NCI-H774 (cell line): ENCODE measurements at places on chromosomes 2 and 18.

DNA sequence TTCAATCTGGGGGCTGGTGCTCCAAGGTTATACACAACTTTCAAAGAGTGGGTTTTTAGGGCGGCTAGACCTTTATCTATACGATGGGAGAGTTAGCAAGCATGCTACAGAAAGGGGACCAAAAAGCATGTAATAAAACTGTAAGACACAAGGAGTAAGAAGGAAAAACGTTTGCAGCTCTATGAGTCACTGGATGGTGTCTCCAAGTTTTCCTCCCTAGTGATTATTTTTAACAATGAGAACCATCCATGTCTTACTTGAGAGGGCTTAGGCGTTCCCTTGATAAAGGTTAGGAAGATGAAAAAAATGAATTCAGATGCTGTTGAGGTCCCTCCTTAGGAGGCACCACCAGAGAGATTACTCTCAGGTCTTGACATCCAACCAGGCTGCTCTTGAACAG, 75.9 kb downstream of the HRH4 start:
- DNase-seq = no peak

DNA sequence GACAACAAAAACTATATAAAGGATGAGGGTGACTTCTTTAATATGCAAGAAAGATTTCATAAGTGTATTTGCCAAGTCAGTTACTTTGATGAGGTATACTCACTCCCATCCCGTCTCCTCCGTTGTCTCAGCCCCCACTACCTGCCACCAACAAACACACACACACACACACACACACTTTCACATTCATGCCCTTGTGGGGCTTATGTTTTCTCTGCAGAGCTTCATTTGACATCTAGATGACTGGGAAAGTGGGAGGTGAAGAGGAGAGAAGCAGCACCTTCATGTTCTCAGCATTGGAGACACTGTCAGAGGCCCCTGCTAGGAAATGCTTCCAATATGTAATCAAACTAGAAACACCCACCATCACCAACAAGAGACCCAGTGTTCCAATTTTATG, 22.5 kb upstream of the TXNDC2 start:
- DNase-seq = no peak

- DNase-seq = no peak
Measured at GRCh38 chr2:13921245-13921644, 711.3 kb upstream of the LRATD1 start.

DNA sequence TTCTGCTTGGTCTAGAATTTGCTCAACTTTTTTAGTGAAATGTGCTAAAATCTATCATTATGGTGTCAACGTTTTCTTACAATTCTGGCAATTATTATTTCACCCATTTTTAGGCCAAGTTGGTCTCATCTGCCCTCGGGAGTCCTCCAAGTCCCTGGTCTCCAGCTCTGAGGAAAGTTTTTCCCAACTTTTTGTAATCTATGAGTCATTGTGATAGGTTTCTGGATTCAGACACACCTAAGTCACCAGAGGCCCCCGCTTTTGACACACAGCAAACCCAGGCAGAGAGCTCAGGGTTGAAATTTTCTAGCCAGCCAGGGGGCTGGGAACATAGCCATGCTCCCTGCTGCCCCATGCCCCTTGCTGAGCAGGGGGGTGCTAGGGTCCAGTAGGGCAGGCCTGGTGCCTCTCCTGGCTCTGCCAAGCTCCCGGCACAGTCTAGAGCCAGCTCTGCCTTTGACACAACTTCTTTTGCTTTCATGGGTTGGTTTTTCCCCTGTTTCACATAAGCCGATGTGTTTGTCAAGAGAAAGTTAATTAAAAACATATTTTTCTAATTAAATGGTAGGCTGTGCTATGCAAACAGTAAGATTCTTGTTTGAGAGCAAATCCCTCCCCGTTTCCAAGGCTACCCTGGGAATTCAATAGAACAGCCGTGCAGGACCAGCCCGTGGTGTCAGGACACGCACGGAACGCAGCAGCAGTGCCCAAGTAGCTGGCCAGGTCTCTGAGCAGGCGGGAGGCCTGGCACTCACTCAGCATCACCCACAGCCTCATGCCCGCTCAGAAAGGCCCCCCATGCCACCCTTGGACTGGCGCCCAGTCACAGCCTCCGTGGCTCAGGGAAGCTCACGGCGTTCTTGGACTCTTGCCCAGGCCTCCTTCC, 25.5 kb upstream of the SNED1 start:
- DNase-seq = peak; percentile 22

- no peak for DNase-seq
Measured at GRCh38 chr2:124908411-124908810, 883.3 kb downstream of the CNTNAP5 start.

DNA sequence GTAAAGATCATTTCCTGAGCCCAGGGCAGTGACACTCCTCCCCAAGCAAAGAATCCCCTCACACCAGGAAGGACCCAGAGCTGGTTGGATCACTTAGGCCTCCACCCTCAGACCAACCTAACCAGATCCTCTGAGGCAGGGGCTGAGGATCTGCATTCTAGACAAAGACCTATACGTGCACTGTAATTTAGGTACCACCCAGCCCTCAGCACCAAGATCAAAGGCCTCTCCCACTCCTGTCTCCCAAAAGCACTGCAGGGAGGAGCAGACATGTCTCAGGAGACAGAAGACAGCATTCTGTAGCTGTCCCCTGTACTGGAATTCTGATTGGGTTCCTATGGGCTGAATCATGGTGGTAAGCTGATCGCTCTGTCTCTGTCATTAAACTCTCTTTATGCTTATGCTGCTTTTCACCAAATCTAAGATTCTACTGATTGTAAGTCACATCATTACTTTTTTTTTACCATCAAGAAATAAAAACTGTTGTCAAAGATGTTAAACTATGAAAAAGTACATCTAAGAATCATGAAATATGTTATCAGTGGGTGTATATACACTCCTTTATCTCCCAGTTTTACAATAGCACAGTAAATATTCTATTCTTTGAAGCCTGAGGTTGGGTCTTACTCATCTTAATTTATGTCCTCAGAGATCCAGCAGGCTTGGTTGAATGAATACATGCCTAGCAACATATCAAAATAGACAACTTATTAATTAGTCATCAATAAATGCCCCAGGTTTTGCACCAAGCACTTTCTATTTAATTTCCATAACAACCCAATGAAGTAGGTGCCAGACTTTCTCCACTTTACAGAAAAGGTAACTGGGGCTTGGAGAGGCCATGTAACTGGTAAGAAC, 28.3 kb downstream of the MCFD2 start:
- DNase-seq = no peak

GRCh38 chr18:12306752-12307700, 1.0 kb upstream of the TUBB6 start:
- DNase-seq = no peak

GRCh38 chr18:24246143-24246542, 107.3 kb downstream of the CABYR start:
- DNase-seq = no peak

- DNase-seq = peak; percentile 66
Measured at GRCh38 chr2:134718817-134719814, at the start of gene TMEM163. Gene TMEM163, minus strand, starts transcription at chr2:134719000.

- DNase-seq = peak; percentile 42
Measured at GRCh38 chr2:40118622-40119021, 333.3 kb downstream of the SLC8A1 start.

DNA sequence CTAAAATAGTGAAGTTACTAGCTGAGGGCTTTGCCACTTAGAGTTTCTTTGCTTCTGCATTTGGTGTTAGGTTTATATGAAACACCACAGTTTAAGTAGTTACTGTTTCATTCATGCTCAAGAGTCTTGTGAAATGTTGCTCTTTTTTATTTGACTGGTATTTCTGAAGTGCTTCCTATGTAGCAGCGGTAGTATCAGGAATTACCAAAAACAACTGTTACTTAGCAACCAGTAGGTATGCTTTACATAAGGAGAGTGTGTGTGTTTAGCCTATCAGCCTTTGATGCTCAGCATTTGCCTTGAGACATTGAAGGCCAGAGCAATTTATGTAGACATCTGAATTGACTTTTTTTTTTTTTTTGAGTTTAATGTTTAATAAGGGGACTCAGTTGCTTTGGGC, 3.6 kb downstream of the DIS3L2 start:
- DNase-seq = no peak

DNA sequence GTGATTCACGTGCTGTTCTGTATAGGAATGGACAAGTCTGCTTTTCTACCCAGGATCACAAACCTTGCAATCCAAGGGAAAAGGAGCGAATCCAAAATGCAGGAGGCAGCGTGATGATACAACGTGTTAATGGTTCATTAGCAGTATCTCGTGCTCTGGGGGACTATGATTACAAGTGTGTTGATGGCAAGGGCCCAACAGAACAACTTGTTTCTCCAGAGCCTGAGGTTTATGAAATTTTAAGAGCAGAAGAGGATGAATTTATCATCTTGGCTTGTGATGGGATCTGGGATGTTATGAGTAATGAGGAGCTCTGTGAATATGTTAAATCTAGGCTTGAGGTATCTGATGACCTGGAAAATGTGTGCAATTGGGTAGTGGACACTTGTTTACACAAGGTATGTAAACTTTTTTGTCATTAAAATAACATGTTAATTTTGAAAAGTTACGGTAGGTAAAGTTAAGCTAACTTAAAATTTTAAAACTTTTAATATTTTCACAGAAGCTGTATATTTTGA, 33.0 kb downstream of the PPM1B start:
- DNase-seq = no peak

- DNase-seq = no peak
Measured at GRCh38 chr2:148534416-148535204, 109.9 kb upstream of the EPC2 start.

DNA sequence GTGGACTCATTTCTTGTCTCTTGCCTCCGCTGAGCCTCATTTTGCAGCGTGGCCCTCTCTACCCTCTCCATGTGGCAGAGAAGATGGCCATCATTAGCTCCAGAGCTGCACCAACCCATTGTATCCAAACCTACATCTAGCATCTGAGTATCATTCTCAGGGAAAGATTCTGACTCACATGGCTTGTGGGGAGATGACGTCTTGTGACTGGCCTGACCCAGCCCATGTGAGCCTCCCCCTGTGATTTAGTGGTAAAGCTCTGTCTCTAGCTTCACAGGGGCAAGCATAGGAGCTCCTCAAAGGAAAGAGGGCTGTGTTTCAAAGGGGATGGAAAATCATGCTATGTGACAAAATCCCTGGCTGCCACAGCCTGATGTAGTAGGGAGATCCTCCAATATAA, 87.4 kb upstream of the RBMS1 start:
- DNase-seq = no peak

- no peak for DNase-seq
Measured at GRCh38 chr18:34744569-34744968, 34.5 kb downstream of the DTNA start.

DNA sequence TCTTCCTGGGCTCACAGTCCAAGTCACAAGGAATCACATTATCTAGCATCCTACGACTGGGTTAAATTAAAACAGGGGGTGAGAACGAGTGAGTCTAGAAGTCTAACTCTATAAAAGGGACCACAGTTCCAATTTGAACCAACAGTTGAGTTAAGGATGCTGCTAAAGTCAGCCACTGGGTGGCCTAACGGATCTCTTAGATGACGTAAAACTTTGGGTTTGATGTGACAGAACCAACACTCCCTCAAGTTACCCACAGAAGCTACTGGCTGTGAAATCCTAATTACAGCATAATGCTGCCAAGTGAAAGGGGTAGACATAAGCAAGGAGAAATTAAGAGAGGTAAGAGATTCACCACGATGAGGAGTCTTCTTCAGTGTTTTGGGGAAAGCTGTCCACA, 32.7 kb upstream of the RUFY4 start:
- DNase-seq = no peak

- DNase-seq = no peak
Measured at GRCh38 chr2:173896755-173897154, 68.4 kb downstream of the SP3 start.

GRCh38 chr2:160287476-160287875, 87.4 kb upstream of the ITGB6 start:
- no peak for DNase-seq

GRCh38 chr2:69998761-69999160, 37.3 kb upstream of the ASPRV1 start:
- DNase-seq = no peak

- no peak for DNase-seq
Measured at GRCh38 chr2:48529194-48529593, 760 bp upstream of the STON1 start.

GRCh38 chr2:58629545-58630119, 388.5 kb upstream of the FANCL start:
- DNase-seq = no peak

- DNase-seq = no peak
Measured at GRCh38 chr2:15273452-15273851, 287.7 kb downstream of the NBAS start.

- no peak for DNase-seq
Measured at GRCh38 chr18:61727241-61728193, 165.3 kb downstream of the RNF152 start.

DNA sequence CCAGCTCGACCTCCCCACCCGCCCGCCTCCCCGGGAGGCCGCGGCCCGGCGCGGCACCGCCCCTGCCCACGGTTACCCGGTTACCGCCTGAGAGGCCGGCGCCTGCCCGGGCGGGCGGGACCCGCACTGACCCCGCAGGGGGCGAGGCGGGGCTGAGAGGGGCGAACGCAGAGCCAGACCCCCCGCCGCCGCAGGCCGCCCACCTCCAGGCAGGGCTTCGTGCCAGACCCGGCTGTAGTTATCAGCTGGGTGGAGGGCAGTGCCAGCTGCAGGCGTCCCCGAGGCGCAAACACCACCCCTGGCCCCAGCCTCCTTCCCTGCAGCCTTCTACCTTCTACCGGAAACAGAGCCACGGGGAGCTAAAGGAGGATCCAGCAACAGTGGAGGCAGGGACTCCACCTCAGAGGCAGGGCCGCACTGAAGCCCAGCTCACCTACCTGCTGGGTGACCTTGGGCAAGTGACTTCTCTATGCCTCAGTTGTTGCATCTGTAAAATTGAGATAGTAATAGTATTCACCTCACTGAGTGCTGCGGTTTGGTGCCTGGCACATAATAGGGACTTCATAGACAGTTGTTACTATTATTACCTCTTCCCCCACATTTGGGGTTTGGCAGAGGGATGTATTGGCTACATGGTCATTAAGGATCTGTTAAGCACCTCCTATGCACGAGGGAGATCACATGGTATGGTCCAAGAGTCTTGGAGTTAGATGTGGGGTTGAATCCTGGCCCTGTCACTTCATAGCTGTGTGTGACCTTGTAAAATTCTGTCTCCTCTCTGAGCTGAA, 231.6 kb upstream of the SMAD2 start:
- peak; percentile 81 for DNase-seq

GRCh38 chr2:45962177-45962921, 310.9 kb downstream of the PRKCE start:
- no peak for DNase-seq

- no peak for DNase-seq
Measured at GRCh38 chr2:15557887-15558311, 3.2 kb downstream of the NBAS start.

GRCh38 chr2:91442246-91442905, 2750.9 kb downstream of the RPIA start:
- DNase-seq = no peak
